Osteoblast (primary cell): ENCODE measurements at places on chromosomes 16 and 17. TPM values are rescaled to one million over a fixed set of nuclear protein-coding genes. Genes with fewer than 3 reads are reported as not detected.

- DNase-seq: no peak
These were observed 60.5 kb upstream of the NLK start for GRCh38 chr17:27981978-27982377.

GRCh38 chr17:48756830-48757251 lies 28.3 kb upstream of the HOXB13 start:
- peak; percentile 82 for DNase-seq

DNA sequence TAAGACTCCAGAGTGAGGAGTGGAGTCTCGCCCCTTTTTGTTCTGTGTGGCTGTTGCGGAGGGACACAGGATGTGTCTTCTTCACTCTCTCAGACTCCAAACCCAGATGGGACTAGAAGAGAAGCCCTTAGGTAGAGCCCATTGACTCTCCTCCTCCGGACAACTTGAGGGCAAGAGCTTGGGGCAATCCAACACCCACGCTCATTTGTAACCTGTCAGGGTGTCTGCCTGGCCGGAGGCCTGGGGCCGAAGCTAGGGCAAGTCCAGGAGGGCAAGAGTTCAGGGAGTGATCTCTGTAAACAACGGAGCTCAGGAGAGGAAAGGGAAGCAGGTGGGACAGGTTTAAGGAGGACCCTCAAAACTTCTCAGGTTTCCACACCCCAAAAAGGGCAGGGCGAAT lies 1.4 kb upstream of the HOXB1 start:
- DNase-seq: no peak

GRCh38 chr17:2814481-2815341 lies 18.5 kb downstream of the RAP1GAP2 start:
- DNase-seq: peak; percentile 38

DNA sequence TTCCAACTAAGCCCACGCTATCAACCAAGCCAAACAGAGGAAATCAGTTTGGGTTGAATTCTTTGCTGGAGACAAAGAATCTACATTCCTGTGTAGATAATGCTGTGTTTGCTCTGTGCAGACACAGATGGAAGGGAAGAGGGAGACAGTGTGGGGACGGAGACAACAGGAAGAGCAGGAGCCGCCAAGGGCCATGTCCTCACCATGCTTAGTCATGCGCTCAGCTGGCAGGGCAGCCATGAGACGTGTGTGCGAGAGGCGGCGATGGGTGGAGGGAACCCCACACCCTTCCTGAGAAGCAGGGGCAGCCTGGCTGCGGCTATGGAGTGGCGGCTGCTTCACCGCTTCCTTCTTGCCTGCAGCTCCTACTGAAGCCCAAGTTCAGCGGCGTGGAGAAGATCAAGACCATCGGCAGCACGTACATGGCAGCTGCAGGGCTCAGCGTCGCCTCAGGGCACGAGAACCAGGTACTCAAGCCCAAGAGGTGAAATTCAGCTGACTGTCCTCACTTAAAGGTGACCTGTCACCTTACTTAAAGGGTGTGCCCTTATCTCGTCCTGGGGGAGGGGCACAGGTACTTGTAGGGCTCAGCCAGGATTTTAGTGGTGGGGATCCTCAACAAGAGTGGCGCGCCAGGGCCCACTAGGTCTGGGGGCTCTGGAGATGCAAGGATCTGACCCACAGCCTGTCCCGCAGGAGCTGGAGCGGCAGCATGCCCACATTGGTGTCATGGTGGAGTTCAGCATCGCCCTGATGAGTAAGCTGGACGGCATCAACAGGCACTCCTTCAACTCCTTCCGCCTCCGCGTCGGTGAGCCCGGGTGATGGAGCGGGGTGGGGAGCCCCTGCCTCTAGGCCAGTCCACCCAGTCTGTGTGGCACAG lies 47.5 kb downstream of the ADCY7 start:
- DNase-seq: peak; percentile 79

GRCh38 chr17:44171931-44172455 lies 1.5 kb downstream of the ASB16 start:
- peak; percentile 90 for DNase-seq

DNA sequence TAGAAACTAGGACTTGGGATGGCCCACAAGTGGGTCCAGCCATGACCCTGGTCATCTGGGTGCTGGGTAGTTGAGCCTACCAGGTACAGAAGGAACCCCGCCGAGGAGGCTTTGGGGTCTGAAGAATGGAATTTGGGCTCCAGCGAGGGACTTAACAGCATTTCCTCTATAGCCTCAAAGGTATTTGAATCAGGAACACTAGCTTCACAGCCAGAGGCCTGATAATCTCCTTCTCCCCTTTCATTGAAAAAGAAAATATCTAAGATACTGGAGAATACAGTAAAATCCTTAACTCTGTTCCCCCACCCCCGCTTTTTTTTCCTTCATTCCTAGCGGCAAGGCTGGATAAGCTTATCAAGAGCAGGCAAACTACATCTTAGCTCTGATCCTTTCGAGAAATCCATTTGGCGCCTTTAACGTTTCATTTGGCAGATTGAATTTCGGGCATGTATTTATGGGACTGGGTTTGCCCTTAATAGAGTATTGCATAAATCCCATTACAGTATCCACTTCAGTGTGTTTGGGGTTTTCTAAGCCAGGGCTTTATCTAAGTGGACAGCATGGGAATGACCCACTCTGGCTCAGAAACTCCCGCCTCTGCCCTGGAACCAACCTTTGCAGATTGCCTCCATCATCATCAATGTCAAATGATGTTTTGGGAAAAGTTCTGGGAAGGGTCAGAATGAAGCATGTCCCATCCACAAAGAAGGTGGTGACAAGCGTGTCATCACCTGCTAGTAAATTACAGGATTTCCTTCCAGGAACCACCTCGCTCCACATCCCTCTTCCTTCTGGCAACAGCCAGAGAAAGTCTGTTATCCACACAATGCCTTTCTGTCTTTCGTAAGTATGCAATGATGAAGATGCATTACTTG lies 36.9 kb downstream of the XYLT1 start:
- no peak for DNase-seq

DNA sequence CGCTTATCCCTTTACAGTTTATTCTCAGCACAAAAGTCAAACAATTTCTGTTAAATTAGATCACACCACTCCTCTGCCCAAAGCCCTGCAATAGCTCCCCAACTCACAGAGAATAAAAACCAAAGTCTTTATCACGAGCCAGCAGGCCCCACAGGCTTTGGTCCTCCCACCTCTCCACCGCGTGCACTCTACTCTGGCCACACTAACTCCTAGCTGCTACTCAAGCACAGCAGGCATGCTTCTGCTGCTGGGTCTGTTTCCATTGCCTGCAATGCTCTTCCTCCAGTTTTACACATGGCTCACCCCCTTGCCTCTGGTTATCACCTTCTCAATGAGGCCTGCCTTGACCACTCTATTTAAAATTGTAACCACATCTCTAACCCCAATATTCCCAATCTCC lies 27.6 kb downstream of the HELZ start:
- DNase-seq: no peak

DNA sequence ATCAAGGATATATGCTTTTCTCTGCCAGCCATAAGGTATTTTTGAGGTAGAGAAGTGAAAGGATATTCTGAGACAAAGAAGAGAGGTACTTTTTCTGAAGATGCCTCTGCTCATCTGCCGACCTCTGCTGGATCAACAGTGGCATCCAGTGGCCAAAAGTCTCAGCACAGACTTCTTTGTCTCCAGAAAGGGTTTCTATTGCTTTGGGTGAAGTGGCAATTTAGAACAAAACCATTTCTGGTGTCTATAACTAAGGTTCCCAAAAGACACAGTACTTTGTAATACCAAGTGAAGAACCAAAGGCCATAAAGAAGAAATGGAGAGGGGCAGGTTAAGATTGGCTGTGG lies 155.2 kb upstream of the C17orf78 start:
- DNase-seq: no peak

DNA sequence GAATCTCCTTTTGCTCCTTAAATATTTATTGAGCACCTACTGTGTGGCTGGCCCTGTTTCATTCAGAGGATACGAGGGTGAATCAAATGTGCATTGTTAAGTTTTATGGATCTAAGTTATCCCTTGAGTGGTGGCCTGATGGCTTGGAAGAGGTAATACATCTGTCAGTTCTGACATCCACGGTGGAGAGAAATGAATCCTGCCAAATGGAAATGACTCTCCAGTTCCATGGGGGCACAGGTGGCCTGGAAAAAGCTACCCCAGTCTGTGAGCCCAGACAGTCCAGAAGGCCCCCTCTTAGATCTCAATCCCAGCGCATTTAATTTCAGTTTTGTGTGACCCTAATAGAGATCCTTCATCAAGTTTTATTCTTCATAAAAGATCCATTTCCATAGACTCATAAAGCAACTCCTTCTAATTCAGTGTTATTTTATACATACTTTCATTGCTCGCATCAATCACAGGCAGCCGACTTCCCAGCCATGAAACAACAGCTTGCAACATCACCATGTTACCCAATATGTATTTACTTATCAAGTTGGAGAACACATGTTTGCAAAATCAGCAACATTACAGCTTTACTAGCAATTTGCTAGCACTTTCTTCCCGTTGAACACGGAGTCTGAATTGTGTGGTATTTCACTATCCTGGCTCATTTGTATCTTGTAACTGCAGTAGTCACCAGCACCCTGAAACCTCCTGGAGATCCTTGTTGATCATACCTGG lies 334.8 kb upstream of the HSBP1 start:
- no peak for DNase-seq

DNA sequence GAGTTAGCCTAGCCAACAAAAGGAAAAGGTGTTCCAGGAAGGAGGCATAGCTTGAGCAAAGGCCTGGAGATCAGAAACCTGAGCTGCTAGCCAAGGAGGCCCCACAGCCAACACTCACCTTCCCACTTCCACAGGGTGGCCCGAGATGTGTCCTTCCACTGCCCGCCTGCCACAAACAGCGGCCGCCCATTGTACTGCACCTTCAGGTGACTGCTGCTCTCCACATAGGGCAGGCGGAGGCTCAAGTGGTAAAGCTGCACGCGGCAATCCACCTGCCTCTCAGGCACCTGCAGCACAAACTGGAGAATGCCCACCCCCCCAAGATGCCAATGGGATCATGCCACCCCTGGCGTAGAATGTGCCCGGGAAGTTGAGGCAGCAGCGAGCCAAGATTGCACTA lies 111.5 kb downstream of the RMI2 start:
- no peak for DNase-seq

GRCh38 chr17:57609878-57610270 lies 135.2 kb downstream of the CCDC182 start:
- peak; percentile 59 for DNase-seq

GRCh38 chr17:49508866-49509587 lies 13.9 kb downstream of the NGFR start:
- peak; percentile 76 for DNase-seq

Gene ZSWIM7
- total RNA-seq: 11.6 and 14.7 TPM in 2 replicates

Gene GJC1
- 10.3 and 10.5 TPM in 2 replicates for total RNA-seq

Gene MARCHF10
- total RNA-seq: under 0.01 TPM in 1 of 2 replicates, not detected in the other

Gene SALL1
- total RNA-seq: under 0.01 TPM in 2 replicates
